ENCODE measurements at places on chromosomes 16 and 17.

DNA sequence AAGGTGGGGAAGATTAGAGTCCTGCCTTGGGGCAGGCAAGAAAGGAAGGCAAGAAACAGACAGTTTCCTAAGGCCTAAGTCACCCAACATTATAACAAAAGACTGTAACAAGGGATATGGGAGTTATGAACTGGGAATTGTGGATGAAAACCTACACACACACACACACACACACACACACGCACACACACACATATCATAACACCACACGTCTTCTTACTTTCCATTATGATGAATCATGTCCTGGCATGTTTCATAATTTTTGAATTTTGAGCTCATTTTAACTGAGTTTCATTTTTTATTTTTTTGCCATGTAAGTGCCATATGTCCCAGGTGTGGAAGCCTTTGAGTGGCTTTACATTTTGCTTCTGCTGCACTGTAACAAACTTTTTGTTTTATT lies 29.9 kb downstream of the HS3ST2 start:
- no peak for DNase-seq

DNA sequence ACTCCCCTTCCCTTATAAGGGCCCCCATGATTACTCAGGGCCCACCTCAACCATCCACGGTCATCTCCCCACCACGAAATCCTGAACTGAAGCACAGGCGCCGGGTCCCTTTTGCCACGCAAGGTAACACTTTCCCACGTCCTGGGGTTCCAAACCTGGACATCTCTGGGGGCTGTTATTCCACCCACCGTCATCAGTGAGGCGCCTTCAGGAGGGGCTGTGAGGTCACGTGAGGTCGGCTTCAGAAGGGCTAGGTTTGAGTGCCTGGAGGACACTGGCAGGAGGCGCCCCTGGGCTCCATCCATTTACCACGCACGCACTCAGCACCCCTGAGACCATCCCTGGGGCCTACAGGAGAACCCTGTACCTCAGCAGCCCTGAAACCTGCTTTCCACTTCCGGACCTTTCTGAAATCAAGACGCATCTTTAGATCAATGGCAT lies 4.1 kb downstream of the CD2BP2 start:
- DNase-seq: no peak

DNA sequence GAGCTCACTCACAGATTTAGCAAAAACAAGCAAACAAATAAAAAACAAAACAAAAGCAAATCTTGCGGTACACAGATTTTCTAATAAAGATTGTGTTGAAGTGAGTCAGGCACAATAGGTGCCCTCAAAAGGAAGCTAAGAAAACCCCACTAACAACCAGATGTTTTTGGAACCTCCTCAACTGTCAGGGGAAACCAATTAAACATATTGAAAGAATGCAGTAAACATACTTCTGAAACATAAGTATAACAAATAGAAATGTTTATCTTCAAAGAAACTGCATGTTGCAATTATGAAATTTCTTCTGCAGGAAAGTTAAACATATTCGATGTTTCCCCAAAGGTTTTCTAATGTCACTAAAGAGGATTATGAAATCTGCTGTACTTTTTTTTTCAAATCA lies 110.5 kb upstream of the CORO6 start:
- no peak for DNase-seq

- DNase-seq: no peak
Measured at GRCh38 chr17:57553991-57554825, 190.9 kb downstream of the CCDC182 start.

DNA sequence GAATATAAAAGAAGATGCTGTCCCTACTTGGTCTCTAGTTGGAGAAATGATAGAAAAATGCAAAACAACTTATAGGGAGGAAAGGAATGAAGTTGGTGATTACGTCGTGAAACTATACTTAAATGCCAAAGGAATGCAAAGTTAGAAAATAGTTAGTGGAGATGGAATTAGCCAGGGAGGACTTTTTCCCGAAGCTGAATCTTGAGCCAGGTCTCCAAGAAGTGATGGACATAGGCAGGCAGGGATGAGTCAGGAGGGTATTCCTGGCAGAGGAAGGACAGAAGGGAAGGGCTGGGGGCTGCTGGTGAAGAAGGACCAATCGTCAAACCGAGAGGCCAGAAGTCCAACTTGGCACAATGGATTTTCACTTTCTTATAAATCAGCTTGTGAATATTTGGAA lies 1.8 kb downstream of the SNTB2 start:
- DNase-seq: no peak

DNA sequence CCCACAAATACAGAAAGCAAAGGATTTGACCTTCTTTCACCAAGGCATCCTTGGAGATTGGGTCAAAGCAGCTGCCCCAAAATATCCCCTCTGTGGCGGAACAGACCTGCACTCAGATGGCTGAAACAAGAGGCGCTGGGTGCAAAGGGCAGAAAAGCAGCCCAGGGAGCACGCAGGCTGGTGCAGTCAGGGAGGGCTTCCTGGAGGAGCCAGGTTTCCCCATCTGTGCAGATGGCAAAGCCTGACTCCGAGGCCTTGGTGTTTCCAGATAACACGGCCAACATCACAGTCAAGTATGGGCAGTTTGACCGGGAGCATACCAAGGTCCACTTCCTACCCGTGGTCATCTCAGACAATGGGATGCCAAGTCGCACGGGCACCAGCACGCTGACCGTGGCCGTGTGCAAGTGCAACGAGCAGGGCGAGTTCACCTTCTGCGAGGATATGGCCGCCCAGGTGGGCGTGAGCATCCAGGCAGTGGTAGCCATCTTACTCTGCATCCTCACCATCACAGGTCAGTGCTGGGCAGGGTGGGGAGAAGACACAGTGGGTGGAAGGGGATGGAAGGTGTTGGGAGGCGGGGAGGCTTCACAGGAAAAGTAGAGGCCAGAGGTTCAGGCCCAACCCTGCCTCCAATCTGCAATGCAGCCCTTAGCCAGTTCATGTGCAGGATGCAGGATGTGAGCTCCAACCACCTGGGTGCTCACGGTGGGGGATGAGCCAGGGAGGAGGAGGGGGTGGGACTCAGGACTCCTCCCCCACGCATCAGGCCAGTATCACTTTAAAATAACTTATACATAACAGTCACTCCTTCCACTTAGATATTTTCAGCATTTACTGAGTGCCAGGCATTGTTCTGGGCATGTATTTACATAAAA lies 26.4 kb upstream of the BEAN1 start:
- no peak for DNase-seq

DNA sequence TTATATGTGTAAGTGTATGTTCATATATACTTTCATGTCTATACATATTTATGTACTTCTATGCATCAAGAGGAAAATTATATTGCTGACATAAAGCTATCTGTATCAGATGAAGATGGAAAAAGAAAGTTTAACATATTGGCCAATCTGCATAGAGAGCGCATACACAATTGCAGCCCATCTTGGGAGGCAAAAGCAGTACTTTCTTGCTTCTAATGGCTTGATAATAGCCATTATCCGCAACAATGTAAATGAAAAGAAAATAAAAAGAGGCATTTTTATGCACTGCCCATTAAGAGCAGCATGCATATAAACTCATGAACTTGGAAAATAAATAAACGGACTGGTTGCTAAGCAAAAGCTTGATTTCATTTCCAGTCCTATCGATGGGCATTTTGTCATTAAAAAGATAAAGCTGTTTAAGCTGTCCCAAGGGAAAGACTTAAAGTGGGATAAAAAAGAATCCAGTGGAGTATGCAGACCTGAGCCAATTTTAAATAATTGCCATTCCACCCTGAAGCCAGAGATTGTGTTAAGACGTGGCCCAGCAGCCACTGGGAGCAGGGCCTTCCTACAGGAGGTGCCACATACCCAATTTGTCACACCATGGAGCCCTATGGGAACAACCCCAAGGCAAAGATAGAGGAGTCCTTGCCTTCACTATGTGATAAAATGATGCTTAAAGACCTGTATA lies 183.6 kb upstream of the CDH11 start:
- DNase-seq: no peak

GRCh38 chr16:84038469-84038868 lies 4.1 kb downstream of the SLC38A8 start:
- DNase-seq: no peak

DNA sequence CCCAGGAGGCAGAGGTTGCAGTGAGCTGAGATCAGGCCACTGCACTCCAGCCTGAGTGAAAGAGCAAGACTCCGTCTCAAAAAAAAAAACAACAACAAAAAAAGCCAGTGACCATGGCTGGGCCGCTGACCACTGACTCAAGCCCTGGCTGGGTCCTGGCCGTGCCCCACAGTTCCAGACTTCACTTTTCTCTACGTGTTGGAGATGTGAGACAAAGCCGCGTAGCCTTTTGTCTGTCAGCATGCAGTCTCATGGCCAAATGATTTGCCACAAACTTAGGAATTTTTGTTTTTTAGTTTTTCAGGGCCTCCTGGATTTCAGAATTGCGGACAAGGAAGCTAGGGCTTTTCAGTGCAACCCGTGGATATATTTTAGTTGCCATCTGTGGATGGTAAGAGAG lies 89.3 kb upstream of the CIBAR2 start:
- DNase-seq: no peak

DNA sequence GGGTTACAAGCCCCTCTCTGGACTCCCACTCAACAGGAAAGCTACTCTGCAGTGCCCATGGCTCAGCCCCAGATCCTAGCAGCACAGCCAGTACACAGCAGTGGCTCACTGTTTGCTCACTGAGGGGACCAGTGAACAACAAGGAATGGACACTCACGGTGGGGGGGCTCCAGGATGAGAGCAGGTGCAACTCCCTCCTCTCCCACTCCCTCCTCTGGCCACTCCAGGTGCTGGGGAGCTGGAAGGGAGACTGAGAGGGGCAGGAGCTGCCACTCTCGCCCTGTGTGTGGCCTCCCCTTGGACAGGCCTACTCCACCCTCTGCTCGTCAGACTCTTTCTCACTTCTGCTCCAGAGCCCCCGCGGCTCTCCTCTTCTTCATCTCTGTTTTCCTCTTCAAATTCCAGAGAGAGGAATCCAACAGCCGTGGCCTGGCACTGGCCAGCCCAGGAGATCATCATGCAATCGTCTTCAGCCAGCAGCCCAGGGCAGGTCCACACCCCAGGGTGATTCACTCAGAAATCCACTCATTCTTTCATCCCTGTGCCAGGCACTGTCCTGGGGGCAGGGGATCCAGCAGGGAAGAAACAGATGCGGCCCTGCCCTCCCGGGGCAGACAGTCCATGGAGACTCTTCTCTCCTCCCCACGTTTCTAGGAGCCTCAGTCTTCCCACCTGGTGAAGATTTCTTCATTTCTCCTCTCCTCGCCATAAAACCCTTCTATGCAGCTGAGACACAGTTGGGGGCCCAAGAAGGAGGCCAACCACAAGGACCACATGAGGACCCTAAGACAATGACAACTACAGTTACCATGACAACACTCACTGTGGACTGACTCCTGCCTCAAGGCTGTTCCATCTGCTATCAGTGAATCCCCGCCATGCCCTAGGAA lies 30.7 kb downstream of the CFAP20 start:
- no peak for DNase-seq

DNA sequence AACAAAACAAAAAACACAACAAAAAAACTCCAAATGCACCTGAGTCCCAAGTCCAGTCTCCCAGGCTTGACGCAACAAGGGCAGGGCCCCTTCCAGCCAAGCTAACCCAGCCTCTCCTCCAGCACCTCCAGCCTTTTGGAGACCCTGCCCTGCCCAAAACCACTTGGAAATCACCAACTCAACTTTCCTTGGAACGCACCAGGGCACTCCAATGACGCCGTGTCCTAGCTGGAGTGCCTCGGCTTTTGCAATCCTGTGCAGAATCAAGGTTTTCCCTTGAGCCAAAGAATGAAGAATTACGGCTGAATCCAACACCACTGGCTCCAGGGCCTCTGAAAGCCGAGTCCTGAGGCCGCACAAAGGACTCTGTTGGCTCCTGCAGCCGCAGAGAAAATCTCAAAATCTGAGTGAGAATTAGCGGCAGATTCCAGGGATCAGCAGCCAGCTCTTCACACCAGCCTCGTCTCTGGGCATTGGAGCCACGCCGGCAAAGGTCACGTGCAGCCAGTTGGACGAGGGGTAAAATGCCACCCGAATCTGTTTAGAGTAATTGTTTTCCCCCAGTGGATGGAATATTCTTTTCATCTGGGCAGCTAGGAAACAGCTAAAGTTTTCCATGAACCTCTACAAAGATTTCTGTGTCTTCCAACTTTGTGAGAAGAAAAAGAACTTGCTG lies 9.7 kb upstream of the BAIAP2 start:
- no peak for DNase-seq

GRCh38 chr17:51706093-51706492 lies 445.7 kb downstream of the UTP18 start:
- no peak for DNase-seq

DNA sequence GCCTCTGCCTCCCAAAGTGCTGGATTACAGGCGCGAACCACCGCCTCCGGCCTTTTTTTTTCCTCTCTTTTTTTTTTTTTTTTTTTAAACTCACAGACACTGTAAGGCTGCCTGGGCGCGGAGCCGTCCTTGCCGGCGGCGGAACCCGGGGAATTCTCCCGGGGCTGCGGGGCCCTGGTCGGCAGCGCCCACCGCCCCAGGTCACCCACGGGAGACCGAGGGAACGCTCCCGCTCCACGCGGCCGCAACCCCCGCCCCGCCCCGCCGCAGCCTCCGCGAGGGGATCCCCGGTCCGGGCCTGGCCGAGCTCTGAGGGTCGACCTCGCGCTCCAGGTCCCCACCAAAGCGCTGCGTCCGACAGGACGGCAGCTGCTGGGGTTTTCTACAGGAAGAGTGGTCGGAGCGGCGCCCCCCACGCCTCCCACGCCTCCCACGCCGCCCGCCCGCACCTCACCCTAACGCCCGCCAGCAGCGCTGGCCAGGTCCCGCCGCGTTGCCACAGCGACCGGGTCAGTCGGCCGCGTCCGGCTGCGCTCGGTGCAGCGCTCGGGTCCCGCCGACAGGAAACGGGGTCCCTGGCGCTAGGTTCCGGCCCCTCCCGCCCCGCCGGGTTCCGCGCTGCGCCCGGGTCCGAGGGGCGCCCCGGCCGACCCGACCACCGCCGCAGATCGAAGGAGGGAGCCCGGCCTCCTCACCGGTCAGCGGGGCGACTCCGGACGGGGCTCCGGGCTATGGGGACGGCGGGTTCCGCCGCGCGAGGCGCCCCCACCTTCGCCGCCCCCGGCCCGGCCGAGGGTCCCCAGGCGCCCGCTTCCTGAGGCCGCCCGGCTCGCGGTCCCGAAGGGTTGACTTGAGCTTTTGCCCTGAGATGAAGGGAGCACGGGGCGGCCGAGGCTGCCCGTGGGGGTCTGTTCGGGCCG lies at the start of gene CCDC57:
Gene CCDC57 (minus strand): TSS at position 512 of the 920 bp plus-strand sequence. CDS start 10,898 bp downstream, outside the sequence.
- no peak for DNase-seq

DNA sequence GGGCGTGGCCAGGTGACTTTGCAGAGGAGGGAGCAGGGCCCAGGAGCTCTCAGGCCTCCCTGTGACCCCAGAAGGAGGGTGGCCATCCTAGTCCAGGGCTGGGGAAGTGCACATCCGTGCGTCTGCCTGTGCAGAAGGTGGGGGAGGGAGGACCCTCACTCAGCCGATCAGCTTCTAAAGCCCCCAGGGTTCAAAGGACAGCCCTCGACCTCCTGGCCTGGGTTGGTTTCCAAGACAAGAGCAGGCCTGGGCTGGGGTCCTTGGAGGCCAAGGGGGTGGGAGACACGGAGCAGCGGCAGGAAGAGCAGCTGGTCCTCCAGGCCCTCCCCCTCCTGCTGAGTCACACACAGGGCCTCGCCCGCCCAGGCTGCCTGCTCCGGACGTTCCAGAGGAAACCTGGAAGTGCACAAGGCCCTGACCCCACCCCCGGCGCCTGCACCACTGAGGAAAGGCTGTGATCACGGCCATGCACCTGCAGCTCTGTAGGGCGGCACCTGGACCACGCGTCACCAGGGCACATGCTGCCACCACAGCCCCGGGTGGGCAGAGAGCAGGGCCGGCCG lies 67.1 kb upstream of the ZNF469 start:
- DNase-seq: no peak
